ENCODE measurements at places on chromosomes 16 and 17.

DNA sequence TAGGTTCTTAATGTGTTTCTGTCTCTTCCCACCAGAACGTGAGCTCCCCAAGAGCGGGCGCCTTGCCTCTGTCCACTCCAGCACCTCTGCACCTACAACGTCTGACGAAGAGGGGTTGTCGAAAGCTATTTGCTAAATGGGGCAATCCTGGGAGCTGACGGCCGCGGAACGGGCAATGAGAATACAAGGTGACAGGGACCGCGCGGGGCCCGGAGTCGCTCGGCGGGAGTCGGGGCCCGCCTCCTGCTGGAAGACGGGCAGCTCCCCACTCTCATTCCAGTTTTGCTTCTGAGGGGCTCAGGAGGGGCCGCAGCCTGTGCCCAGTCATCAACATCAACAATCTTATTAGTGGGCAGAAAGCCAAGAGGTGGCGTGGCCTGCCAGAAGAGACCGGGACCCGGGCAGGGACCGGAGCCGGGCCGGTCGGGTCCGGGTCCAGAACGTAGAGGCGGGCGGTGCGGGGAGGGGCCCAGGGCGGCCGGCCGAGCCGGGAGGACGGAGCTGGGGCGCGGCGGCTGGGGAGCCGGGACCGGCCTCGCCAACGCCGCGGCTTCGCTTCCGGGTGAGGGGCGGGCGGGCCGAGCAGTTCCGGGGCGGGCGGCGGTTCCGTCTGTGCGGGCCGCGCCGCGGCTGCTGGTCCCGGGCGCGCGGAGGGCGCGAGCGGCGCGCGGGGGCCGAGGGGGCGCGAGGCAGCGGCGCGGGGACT lies at the start of gene MOSMO:
MOSMO (plus strand) TSS at position 603 of the 706 bp plus-strand sequence. CDS start 191 bp downstream, outside the sequence.
- DNase-seq = peak; percentile 47

DNA sequence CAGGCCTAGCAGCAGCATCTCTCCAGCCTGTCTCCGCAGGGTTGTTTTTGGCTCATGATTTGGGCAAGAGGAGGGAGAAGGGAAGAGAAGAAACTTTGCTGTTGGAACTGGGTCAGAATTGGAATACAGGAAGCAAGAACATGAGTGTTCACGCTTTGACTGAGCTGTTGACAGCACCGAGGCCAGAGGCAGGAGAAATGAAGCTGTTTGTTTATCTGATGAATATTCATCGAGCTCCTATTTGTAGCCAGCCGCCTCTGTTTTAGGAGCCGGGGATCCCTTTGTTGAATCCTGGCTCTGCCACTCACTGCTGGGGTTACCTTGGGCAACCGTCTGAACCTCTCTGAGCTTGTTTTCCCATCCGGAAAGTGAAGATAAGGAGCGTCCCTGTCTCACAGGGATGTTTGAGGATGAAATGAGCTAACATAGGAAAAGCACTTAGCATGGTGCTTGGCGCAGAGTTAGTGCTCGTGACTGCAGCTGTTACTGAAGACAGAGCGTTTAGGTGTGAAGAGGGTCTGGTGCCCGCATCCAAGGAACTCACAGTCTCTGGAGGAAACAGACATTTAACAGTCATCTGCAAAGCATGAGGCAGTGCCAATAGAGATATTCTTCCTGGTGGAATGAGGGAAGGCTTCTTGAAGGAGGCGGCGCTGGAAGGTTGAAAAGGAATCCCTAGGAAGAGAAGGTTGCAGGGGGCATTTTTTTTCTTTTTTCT lies 29.2 kb downstream of the RAP1GAP2 start:
- no peak for DNase-seq

DNA sequence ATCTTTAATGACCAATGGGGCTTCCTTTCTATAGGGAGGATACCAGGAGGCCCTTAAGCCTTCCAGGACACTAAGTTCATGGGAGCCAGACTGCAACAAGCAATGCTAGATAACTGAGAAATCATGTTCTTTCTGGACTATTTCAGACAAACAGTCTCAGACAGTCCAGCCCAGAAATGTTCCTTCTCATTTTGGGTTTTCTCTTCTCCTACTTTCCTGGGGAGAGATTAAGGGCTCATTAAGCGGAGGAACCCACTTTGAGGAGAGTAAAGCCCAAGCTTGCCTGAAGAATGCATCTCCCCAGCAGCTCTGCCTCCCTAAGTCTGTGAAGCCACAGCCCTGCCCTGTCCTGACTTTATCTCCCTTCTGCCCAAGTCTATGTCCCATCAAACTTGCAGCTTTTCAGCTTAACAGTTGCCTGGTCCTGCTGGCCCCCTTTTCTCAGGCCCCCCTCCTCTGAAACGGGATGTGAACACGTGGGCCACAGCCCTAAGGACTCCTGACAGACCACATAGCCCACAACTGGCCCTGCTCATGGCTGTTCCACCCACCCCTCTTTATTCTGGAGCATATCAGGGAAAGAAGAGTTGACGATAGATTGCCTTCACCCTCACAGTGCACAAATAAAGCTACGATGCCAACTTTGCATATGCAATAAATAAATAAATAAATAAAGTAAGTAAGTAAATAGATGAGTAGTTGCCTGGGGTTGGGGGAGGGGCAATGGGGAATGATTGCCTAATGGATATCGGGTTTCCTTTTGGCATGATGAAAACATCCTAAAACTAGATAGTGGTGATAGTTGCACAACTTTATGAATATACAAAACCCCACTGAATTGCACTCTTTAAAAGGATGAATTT lies 111.0 kb downstream of the N4BP1 start:
- DNase-seq = no peak

GRCh38 chr16:11493531-11493929 lies 93.2 kb downstream of the LITAF start:
- DNase-seq = no peak

DNA sequence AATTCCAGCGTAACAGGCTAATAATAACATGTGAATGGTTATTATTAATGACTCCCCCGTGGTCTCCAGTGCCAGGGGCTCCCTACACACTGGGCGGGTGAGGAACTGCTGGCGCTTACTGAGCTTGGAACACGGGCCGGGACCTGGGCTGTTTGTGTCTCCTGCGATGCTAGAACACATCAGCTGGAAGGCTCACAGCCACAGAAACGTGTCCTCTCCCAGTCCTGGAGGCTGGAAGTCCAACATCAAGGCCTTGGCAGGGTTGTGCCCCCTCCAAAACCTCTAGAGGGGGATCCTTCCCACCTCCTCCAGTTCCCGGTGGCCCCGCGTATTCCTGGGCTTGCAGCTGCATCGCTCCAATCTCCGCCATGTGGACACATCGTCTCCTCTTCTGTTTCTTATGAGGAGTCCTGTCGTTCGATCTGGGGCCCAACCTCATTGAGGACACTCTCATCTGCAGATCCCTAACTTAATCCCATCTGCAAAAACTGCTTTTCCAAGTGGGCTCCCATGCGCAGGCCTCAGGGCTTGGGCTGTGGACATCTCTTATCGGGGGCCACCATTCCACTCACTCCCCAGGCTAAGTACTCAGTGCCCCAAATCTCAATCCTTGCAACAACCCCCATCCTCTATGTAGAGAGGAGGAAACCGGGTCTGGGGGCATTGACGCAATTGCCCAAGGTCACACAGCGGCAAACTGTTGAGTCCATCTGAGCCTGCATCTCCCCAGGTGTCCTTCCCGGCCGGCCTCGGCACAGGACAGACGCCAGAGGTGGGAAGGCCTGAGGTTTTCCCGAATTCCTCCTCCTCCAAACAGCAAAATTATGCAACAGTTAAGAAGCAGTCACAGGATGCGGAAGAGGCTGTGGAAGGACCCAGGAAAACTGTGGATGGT lies 193.9 kb downstream of the IRF8 start:
- DNase-seq = no peak

- DNase-seq = no peak
Measured at GRCh38 chr17:68908045-68908444, 47.1 kb downstream of the ABCA8 start.

DNA sequence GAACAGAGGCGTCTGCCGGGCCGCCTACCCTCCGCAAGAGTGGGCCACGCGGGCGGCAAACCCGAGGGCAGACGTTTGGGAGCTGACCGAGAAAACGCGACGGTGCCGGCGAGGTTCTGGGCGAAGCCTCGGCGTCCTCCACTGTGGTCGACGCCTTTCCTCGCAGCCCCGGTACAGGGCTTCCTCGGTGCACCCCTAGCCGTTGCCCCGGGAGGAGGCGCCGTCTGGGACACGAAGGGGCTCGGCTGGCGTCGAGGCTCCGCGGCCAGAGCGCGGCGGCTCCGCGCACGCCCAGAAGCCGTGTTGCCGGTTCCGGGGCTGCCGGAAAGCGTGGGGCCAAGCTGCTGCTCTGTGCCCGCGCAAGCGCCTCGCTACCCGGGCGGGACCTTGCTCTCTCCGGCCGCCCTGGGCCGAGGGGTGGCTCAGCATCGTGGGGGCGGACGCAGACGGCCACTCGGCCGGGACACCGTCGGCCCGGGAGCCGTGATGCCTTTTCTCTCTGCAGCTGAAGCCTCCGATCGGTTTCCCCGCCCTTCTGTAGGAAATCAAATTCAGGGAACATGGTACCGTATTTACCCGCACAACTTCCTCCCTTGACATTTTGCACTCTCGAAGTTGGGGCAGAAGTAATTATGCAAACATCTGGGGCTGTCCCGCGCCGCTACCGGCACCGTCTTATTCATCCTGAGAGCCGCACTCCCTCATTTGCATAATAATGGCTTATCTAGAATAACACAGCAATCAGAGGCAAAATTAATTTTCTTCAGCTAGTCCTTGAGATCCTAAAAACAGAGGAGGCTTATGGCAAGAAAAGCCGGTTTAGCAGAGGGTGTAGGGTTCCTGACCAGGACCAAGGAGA lies 7.3 kb upstream of the CBX8 start:
- DNase-seq = no peak

- DNase-seq = peak; percentile 27
Measured at GRCh38 chr17:74840989-74841666, 18.6 kb downstream of the GRIN2C start.

DNA sequence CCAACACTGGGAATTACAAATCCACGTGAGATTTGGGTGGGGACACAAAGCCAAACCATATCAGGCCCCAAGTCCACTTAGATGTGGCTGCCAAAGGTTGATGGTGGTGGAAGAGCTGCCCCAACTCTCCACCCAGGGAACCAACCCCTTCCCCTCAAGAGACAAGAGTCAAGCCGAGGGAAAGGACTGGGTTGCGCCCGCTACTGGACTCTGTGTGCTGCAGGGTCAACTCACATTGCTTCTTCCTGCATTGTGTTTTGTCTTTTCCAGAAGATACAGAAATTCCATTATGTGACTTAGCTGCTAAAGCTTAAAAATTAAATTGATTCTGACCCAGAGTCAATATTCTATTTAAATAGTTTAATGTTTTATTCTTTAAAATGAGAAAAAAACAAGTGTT lies 58.5 kb downstream of the ADAMTS18 start:
- DNase-seq = no peak

DNA sequence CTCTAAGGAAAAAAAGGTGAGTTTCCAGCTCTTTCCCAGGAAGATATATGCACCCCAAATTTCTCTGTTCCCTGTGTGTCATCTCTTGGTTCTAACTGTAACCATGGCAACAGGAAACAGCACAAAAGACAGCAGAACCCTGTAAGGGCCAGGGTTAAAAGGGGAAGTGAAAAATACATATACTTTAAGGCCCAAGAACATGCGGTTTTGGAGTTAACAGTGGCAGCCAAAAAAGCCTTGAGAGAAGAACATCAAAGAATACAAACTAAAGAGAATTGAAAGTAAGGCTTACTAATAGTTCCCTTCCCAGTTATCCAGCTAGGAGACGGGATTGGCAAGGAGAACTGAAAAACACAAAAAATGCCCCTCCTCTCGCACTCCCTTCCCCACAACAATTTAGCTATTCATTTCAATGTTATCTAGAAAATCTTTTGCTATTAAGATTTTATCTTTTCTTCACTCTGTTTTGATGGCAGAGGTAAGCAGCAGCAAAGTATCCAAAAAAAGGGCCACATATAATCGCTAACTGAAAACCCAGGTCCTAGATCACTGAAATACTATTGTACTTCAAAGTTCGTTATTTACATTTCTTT lies 1.5 kb downstream of the SPOP start:
- no peak for DNase-seq

DNA sequence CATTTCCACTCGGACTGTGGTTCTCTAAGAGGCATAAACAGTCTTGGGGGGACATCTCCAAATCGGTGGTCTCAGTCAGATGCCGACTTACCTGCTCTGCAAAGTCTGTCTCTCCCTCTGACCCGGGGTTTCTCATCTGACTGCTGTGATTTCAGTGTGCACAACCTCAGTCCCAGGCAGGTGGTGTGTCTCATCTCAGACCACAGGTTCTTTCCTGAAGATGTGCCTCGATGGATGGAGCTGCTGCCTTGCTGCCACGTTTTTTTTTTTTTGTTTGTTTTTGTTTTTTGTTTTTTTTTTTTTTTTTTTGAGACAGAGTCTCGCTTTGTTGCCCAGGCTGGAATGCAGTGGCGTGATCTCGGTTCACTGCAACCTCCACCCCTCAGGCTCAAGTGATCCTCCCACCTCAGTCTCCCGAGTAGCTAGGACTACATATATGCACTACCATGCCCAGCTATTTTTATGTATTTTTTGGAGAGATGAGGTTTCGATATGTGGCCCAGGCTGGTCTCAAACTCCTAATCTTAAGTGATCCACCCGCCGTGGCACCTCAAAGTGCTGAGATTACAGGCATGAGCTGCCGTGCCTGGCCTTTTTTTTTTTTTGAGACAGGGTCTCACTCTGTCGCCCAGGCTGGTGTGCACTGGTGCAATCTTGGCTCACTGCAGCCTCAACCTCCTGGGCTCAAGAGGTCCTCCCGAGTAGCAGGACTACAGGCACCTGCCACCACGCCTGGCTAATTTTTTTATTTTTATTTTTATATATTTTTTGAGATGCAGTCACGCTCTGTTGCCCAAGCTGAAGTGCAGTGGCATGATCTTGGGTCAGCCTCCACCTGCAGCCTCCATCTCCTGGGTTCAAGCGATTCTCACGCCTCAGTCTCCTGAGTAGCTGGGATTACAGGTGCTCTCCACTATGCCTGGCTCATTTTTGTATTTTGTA lies 15.4 kb downstream of the SPIRE2 start:
- DNase-seq = no peak

DNA sequence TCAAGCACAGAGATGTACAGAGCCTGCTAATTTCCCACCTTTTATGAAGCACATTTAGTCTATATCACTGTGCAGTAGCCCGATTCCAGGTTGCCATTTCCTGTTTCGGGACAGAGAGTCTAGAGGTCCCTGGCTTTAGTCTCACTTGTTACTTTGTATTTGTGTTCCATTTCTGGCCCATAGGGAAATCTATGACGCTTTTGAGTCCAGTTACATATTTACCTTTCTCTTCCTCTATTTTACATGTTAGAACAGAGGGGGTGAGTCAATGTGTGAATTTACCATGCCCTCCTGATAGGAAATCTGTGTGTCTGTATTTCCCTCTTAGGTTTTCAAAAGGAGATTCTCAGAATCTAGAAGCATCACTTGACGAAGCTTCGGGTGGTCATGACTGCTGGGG lies 227.1 kb upstream of the ZFHX3 start:
- DNase-seq = no peak

DNA sequence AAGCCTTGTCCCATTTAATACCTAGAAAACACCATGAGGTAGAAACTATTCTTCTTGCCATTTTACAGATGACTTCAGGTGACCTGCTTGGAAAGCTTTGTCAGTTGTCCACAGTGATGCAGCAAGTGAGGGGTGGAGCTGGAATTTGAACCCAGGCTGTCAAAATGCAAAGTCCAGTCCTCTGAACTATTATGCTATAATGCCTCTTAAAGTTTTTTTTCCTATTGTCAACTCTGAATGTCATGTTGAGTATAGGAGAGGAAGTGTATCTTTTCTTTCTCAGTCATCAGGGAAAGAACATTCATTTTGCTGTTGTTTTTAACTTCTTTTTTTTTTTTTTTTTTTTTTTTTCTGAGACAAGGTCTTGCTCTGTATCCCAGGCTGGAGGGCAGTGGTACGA lies 525.6 kb downstream of the XYLT1 start:
- no peak for DNase-seq

- DNase-seq = no peak
Measured at GRCh38 chr16:16083421-16084156, 134.2 kb downstream of the ABCC1 start.
